ENCODE measurements at places on chromosomes 1 and 21.

DNA sequence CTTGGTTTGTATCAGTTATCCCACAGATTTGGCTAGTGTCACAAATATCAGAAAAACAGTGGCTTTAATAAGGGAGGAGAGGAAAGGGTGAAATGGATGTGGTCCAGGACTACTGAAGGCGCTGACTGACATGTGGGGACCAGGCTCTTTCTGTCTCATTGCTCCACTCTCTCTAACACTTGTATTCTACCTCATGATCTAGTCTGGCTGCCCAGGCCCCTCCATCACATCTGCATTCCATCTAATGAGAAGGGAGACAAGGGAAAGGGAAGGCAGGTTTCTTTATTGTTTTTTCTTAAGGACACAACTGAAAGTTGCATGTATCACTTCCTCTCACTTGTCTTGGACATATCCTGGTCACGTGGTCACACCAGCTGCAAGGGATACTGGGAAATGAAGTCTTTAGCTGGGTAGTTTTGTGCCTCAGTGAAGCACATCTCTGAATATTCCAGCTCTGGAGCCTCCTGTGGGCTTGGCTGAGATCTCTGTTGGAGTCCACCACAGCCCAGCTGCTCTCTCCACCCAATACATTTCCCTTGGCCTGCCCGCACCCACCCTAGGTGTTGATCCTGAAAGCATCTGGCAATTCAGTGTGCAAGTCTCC, 42.0 kb upstream of the PADI2 start:
- DNase-seq, result no peak

DNA sequence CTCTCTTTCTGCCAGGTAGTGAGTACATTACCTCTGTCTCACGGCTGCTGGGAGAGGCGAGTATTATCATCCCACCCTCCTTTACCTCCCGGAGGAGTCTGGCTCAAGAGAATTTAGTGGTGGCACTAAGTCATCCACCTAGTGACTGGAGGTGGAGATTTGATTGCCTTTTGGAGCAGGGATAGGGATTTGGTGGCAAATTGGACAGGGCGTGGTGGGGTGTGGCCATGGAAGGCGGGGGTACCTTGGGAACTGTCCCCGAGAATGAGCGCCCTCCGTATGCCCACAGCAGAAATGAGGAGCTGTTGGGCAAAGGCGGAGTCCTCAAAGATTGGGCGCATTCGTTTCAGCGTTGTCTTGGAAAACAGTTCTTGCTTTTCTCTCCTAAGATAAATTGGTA, 32.1 kb upstream of the HMGN1 start:
- DNase-seq, result no peak

DNA sequence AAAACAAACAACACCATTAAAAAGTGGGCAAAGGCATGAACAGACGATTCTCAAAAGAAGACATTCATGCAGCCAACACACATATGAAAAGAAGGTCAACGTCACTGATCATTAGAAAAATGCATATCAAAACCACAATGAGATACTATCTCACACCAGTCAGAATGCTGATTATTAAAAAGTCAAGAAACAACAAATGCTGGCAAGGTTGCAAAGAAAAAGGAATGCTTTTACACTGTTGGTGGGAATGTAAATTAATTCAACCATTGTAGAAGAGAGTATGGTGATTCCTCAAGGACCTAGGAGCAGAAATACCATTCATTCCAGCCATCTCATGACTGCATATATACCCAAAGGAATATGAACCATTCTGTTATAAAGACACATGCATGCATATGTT, 419.6 kb downstream of the NEGR1 start:
- no peak for DNase-seq

- DNase-seq, result no peak
Observed at GRCh38 chr21:38927776-38928175, 122.0 kb downstream of the ETS2 start.

DNA sequence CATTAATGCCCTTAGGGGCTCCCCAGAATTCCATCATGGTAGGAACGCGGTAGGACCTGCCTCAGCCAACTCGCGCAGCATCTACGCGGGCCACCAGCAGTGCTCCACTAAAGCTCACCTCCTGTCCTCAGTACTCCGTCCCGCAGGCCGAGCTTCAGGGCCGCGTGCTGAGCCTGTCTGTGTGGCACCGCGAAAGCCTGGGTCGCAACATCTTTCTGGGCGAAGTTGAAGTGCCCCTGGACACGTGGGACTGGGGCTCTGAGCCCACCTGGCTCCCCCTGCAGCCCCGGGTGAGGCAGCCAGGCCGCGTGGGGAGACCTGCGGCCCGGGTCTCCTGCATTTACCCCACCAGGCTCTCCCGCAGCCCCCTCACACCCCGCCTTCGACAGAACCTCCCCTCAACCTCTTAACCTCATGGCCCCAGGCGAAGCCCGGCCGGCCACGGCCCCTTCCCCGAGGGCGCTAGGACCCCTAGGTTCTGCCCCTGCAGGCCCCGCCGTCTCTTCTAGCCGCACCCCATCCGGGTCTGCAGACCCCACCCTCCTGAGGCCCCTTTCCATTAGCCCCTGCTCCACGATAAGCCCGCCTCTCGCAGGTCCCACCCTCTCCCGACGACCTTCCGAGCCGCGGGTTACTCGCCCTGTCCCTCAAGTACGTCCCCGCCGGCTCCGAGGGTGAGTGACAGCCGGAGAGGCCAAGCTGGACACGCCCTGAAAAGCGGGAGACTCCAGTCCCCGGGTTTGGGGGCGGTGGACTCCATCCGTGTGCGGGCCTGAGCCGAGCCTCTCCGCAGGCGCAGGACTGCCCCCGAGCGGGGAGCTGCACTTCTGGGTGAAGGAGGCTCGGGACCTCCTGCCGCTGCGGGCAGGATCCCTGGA, 9.1 kb downstream of the SYTL1 start:
- DNase-seq, result no peak

GRCh38 chr1:31665234-31665878, 20.7 kb upstream of the PEF1 start:
- DNase-seq, result no peak
